ENCODE measurements at places on chromosomes 4 and X. TPM values are rescaled to one million over a fixed set of nuclear protein-coding genes. Genes with fewer than 3 reads are reported as not detected.

- DNase-seq, result no peak
These were observed 361.8 kb downstream of the FAT4 start for GRCh38 chr4:125676583-125676982.

DNA sequence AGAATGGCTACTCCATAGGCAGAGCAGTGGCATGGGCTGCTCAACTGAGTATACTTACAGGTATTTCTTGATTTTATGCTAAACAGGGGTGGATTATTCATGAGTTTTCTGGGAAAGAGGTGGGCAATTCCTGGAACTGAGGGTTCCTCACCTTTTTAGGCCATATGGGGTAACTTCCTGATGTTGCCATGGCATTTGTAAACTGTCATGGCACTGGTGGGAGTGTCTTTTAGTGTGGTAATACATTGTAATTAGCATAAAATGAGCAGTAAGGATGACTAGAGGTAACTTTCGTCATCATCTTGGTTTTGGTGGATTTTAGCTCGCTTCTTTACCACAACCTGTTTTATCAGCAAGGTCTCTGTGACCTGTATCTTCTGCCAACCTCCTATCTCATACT, 48.2 kb upstream of the HPSE start:
- no peak for DNase-seq

DNA sequence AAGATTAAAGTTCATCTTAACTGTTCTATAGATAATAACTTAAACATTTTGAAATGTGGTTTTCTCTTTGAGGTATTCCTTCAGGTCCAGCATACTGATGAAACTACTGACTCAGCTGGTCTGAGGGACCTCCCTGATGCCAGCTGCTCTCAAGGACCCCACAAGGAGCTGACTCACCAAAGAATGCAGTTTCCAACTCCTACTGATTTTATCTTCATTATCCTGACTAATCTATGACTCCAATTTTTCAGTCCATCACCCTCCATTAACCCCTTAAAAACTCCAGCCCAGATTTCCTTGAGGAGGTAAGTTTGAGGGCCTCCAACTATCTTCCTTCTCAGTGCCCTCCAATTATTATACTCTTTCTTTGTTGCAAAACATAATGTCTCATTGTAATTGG, 1.4 kb upstream of the UGT2B4 start:
- DNase-seq, result no peak

DNA sequence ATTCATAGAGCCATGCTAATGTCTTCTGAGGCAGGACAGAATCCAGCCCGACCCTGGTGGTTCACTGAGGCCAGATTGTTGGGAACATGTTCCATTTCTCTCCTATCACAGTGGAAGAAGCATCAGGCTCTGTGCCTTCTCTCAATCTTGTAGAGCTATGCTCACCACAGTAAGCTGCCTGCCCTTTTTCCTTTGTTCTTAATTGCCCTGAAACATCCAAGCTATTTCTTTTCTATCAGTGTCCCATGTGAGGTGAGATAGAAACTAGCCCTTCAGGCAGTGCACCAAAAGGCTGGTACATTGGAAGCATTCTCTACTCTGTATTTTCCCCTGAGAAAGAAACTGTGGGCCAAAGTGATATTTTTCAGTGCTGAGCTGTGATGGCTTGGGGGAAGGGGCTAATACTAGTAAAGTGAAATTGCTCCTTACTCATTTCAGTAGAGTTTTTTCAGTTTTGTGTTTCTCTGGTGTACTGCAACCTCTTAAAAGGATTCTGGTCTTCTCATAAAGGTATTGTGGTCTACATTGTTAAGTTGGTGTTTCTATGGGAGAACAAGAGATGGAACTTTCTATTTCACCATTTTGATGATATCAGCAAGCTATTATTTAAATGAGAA, 611.2 kb downstream of the RPA4 start:
- no peak for DNase-seq

DNA sequence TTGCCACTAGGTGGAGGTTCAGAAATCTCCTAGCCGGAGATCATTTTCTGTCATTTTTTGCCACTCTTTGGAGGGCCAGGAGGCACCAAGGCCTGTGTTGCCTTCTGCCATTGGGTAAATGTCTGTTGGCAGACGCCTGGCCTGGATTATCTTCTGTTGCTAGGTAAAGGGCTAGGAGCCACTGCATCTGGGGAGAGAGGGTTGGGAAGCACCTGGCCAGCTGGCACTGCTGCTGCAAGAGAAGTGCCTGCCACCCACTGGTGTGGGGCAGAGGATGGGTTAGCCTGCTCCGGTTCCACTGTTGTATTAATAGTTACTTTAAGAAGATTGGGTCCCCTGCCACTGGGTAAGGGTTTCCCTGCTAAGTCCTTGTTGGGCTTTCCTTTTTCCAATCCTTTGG, 58.1 kb downstream of the AWAT2 start:
- no peak for DNase-seq

DNA sequence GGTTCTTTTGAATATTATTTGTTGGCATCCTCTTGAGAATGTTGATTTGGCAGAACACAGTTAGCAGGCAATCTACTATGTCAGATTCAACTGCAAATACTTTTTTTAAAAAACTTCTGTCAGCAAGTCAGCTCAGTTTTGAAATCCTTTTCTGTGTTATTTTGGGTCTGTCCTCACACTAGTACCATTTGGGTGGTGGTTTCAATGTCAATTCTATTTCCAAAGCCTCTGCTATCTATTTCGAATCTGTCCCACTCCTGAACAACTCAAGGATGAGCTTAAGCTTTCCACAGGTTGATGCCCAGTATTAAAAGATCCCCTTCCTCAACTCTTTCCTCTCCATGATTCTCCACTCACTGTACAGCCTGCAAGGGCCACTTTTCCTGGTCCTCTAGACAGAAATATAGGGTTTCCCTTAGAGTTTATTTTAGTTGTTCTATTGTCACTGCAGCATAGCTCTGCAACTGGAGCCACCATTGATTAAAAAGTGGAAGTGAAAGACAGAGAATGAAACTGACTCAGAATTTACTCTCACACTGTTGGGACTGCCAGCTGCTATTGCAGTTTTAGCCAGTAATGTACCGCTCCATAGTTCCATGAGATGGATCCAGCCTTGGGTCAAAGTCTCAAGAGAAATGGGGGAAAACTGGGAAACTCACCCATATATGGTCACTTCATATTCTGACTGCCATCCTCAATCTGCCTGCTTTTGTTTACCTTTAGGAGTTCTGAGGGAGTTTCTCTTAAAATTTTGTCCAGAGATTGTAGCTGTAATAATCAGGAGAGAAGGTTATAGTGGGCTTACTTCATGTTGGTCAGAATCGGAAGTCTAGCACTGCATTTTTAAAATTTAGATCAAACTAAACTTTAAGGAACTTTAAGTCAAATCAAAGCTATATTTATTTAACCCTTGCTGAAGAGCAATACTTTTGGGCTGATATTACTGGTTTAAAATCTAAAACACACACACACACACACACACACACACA, 14.6 kb downstream of the HDX start:
- no peak for DNase-seq

- DNase-seq, result no peak
These were observed 27.7 kb downstream of the DMP1 start for GRCh38 chr4:87677731-87678130.

GRCh38 chr4:114378305-114378903, 220.2 kb upstream of the UGT8 start:
- DNase-seq, result no peak

DNA sequence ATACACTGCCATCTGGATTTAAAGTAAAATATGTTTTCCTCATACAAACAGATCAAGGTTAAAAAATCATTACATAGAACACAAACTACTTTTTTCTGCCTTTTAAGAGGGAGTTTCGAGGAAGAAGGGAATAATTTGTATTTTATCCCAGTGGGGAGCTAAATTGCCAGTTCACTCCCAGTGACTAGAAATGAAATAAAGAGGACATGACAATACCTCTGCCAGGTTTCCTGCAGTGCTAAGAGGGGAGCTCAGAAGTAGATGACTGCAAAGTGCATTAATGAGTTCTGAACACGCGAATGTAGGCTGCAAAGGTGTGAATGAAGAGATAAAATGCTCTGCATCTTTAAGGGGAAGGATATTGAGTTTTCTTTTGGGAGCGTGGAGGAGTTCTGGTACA, 69.7 kb downstream of the SRPX start:
- DNase-seq, result no peak

DNA sequence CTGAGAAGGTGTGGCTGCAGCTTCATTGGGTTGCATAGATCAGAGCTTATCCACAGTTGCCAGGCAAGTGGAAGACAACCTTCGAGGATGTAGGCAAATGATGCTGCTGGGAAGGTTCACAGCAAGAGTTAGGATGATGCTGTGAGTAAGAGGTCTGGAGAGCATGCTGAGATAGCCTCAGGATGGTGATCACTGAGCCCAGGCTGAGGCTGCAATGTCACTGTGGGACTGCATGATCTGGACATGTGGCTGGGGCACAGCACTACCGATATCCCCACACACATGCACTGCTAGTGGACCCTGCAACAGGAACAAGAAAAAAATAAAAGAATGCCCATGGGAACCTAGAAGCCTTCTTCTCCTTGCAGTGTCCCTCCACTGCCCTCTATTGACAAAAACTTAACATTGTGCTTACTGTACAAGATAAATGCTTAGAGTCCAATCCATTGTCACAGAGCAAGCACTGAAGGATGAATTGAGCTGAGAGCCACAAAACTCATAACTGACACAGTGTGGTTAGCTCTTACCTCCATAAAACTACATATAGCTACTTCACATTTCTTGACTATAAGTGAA, 105.6 kb downstream of the CNKSR2 start:
- no peak for DNase-seq

DNA sequence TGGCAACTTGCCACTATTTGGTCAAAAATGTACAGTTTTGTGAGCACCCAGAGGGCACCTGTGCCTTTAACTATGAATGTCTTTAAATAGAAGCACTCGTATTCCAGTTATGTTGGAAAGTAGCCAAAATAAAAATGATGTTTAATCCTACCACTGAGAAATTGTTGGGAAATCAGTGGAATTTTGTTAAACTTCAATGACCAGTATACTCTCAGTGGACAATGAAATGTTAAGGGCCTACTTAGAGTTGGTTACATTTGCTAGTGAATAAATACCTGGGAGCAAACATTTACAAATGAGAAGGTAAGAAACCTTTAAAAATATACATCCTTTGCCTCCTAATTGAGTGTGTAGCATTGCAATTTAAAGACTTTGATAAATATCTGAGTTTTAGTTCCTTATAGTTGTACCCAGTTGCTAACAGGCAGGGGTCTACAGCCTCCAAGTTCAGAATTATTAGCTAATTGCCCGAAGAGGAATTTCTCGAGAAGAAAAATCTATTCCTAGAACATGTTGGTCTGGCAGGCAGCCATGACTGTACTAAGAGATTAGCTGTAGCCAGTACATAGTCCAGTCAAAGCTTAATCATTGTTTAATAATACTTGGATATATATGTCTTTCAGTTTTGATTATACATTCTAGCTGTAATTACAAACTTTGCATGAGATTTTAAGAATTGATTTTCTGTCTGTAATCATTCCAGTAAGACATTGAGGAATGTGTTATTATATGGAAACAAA, 93.2 kb downstream of the IL1RAPL2 start:
- DNase-seq, result no peak

DNA sequence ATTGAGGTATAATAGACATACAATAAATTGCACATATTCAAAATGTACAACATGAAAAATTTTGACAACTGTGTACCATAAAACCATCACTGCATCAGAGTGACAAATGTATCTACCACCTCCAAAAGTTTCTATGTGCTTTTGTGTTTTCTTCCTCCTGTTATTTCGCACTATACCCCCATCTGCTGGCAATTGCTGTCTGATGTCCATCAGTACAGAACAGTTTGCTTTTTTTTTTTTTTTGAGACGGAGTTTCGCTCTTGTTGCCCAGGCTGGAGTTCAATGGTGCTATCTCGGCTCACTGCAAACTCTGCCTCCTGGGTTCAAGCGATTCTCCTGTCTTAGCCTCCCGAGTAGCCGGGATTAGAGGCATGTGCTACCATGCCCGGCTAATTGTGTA, 154.3 kb upstream of the GIMD1 start:
- DNase-seq, result no peak

GRCh38 chrX:10189317-10190268, 32.8 kb downstream of the CLCN4 start:
- DNase-seq, result peak; percentile 75

DNA sequence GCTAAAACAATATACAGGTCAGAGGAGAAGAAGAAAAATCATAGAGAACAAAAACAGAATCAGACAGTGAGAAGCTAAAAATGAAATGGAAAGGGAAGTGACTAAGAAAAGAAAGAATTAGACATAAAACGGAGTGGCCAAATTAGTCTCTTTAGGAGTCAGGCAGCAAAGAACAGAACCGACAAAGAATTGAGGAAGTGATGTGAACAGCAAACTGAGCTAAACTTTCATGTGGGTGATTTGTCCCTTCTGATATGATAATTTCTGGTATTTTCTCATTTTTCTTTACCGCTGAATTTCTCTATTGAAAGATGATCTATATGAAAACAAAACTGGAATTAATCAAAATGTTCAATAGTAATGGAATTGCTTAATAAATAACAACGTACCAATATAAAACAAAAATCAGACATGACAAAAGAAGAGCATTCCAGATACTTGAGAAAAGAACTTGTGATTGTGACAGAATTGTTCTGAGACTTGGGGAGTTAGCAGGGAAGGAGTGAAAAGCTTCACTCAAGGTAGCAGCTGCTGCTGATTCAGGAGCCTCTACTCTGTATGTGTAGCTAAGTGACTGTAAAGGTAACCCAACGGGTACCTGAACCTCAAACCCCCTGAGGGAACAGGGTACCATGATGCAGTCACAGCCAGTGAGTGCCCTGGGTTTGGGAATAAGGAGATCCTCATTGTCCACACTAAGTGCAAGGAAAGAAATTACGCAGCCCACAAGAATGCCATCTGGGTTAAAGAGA, 8.8 kb downstream of the TAPT1 start:
- DNase-seq, result no peak

REELD1 gene
- total RNA-seq, result 0.21 TPM

TGIF2LX gene
- total RNA-seq, result not detected

MAGEA2 gene
- total RNA-seq, result not detected

CCKAR gene
- not detected for total RNA-seq

DUX4 gene
- total RNA-seq, result not detected

PCDH7 gene
- total RNA-seq, result not detected

HMGN5 gene
- 6.1 TPM for total RNA-seq

PRPS2 gene
- 105 TPM for total RNA-seq

DDX53 gene
- total RNA-seq, result not detected

MAGEA12 gene
- not detected for total RNA-seq

NEK1 gene
- 10.7 TPM for total RNA-seq

ALAS2 gene
- total RNA-seq, result not detected

Data from activated CD4-positive, alpha-beta memory T cell treated with anti-CD3 and anti-CD28 coated beads for 36 hours (primary cell).